ENCODE measurements at places on chromosomes 12 and 14. TPM values are rescaled to one million over a fixed set of nuclear protein-coding genes. Genes with fewer than 3 reads are reported as not detected.

Gene MIP
- total RNA-seq, result not detected

Gene KLRC2
- total RNA-seq, result 3.7 TPM

Gene MUCL1
- not detected for total RNA-seq

Gene HHIPL1
- total RNA-seq, result 4.3 TPM

Gene GPR137C
- 41.9 TPM for total RNA-seq

Gene PLEKHH1
- 13.2 TPM for total RNA-seq

Gene MORN3
- 1.6 TPM for total RNA-seq

Gene POLE2
- total RNA-seq, result 18.8 TPM

Gene KIF26A
- total RNA-seq, result 4.5 TPM

DNA sequence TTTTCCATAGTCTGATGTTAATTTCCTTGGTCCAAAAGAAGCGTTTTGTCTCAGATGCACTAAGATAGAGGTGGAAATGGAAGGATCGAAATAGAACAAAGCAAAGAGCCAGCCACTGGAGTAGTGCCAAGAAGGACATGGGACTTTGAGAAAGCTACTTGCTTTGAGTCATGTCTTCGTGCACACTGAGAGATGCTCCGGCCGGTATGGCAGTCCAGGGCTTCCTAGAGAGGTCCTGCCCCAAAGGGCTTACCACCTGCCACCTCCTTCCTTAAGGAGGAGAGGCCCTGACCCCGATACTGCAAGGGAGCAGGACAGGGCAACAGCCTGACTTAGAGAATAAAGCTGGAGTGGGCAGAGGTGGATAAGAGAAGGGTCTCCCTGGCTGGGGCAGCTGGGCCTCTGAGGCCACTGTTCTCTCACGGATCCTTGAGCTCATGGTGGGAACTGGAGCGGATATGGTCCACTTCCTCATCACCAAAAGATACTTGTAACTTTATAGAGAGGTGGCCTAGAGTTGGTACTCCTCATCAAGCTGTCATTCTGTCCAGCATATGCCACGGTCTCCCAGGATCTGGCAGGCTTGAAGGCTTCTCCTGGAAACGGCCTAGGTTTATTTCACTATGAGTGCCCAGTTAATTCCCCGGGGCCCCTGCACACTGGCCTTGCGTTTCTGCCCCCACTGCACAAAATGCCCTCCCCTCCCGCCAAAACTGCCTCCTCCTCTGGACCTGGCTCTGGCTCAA is 57.4 kb downstream of the FOXN3 start:
- no peak for DNase-seq

DNA sequence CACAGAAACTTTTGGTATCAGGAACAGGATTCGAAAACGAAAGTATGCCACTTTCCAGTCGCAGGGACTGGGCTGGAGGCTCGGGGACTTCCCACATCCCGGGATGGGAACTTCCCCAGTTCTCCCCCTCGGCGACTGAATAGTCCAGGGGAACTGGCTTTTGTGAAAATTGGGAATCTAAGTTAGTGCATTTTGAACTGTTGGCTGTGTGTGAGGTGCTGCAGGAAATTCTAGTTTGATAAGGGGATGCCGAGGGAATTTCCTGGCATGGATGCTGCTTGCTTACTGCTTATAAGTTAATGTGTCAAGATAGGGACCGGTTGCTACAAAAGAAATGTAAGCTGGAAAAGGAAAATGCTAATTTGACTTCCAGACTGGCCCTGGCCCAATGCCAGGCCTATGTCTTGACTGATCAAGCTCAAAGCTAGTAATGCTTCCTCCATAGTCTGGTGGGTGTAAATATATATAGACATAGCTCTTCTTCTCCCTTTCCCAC is 73.4 kb upstream of the EIF5 start:
- no peak for DNase-seq

- DNase-seq, result no peak
Measured at GRCh38 chr12:15355766-15356165, 33.5 kb downstream of the PTPRO start.

GRCh38 chr14:104800015-104800770 is 708 bp upstream of the ZBTB42 start:
- DNase-seq, result peak; percentile 38

DNA sequence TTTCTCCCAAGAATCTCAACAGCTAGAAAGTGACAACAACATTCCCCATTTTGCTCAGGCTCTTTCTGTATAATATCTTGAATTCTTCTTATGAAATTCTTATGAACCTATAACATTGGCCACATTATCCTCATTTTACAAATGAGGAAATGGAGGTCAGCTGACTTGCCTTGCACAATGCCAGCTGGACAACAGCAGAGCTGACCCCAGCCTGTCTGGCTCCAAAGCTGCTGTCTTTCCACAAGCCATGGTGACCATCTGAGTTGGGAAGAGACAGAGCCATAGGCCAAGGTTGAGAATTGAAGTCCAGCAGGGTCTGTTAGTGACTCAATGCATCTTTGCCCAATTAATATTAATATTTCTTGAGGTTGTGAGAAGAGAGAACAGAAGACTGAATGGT is 87.3 kb downstream of the KSR2 start:
- DNase-seq, result no peak

DNA sequence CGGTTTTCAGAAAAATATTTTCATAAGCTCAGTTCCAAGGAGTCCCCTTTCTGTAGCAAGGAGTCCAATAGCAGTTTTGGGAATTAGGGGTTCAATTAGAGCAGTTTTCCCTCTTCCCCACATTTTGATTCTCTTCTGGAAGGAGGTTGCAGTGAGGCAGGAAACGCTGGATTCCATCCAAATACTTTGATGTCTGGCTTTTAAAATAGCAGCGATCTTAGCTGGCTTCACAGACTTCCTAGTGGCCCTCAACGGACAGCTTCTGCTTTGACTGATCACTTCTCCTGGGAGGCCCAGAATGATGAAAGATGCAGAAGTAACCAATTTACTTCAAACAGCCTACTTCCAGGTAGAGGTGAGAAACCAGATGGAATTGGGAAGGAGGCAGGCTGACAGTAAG is 63.1 kb downstream of the C12orf75 start:
- DNase-seq, result no peak

GRCh38 chr12:20946732-20947131 is 136.2 kb downstream of the SLCO1B3 start:
- no peak for DNase-seq

GRCh38 chr14:31945701-31946100 is 131.4 kb upstream of the ARHGAP5 start:
- DNase-seq, result no peak

DNA sequence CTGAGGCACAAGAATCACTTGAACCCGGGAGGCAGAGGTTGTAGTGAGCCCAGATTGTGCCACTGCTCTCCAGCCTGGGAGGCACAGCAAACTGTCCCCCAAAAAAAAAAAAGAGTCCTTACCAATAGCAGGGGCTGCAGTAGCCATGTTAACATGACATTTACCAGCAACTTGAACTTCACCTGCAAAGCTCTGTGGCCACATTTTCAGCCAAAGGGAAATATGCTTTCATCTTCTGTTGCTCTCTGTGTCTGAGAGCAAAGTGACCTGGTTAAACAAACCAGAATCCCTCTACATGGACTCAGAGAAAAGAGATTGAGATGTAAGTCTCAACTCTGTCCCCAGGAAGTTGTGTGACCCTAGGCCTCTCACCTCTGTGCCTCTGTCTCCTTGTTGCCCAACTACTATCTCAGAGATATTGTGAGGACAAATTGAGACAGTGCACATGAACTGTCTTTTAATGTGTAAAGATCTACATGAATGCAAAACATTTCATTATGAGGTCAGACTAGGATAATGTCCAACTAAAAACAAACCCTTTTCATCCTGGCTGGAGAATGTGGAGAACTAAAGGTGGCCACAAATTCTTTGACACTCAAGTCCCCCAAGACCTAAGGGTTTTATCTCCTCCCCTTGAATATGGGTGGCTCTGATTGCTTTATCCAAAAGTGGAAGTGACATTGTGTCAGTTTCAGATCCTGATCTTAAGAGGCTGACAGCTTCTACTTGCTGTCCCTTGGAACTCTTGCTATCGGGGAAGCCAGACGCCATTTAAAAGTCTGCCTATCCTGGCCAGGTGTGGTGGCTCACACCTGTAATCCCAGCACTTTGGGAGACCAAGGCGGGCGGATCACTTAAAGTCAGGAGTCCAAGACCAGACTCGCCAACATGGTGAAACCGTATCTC is 24.7 kb upstream of the P2RX4 start:
- no peak for DNase-seq

DNA sequence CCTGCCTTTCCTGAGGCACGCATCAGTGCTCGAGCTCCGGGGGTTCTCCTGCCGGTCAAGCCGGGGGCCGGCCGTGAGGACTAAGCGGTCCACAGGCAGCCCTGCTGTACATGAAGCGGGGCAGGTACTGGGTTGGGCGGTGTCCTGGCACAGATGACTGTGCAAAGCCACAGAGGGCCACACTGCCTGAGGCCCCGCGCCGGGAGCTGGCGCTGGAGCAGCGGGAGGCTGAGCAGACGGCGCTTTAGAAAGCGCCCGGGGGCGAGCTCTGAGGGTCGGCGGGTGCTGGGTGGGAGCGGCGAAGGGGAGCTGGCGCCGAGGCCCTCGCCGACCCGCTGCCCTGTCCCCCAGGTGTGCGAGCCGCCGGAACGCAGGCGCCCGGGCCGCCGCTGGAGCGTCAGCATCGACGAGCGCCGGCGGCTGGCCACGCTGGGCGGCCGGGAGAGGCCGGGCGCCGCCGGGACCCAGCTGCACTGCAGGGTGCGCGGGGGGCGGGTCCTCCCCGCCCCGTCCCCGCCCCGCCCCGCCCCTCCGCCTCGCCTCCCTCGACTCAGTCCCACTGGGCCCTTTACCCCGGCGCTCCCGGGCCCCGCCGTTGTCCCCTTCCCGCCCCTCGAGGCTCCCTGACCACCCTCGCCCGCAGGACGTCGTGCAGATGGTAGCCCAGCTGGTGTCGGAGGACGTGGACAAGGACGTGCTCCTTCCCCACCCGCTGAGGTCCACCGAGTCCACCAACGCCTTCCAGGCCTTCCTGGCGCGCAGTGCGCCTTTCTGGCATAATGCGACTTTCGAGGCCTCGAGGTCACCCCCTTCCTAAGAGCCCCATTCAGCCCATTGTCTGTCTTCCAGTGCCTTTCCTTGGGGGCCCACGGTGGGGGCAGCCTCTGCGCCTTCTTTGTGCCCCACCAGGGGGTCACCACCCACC is 8.3 kb upstream of the MTA1 start:
- no peak for DNase-seq

DNA sequence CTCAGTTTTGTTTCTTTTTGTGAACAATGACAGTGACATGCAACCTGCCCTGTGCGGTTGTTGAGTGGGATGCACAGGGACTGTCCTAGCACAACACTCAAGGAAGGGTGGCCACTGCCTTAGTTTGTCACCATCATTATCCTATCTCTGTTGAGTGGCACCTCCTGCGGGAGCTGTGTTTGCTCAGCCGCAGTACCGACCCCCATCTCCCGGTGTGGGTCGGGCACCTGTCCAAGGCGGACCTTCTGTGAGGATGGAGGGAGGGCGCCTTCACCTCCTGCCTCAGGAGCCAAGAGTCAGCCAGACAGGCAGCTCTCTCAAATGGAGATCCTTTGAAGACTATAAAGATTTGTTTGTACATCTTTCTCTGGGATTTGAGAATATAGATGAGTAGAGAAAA is 142.1 kb downstream of the TSPAN9 start:
- DNase-seq, result peak; percentile 57

- DNase-seq, result no peak
Measured at GRCh38 chr12:123910057-123910456, 62.6 kb downstream of the CCDC92 start.

GRCh38 chr12:107461222-107461975 is 224.2 kb upstream of the PWP1 start:
- DNase-seq, result no peak

GRCh38 chr14:78232231-78233000 is 62.2 kb downstream of the NRXN3 start:
- DNase-seq, result no peak

- no peak for DNase-seq
Measured at GRCh38 chr12:26845984-26846383, 13.0 kb upstream of the ITPR2 start.

- DNase-seq, result no peak
Measured at GRCh38 chr14:22542360-22542759, 46.7 kb downstream of the DAD1 start.

GRCh38 chr14:26527095-26527494 is 70.7 kb downstream of the NOVA1 start:
- no peak for DNase-seq

DNA sequence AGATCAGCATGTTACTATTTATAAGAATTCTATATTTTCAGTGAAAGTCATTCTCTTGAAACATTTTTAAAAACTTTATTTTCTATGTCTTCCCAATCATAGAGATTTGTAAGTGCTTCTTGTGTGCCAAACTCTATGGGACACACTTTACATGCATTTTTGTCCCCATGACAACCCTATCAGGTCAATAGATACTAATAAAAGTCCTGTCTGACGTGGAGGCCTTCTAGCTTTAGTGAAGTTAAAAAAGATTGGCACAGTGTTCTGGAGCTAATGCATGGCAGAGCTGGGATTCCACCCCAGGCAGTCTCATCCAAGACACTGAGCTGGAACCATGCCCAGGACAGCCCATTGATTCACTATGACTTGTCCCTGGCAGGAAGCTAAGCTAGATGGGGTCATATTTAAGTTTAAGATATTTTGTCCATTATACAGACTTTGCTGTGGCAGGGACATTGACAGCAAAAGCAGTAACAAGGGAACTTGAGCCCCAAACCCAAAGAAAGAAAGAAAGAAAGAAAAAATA is 28.1 kb downstream of the TTC6 start:
- no peak for DNase-seq

- peak; percentile 80 for DNase-seq
Measured at GRCh38 chr14:90815822-90816662, at the start of gene TTC7B. Gene TTC7B, minus strand, starts transcription at chr14:90816430. Its CDS starts 135 bp downstream, at chr14:90816295.

DNA sequence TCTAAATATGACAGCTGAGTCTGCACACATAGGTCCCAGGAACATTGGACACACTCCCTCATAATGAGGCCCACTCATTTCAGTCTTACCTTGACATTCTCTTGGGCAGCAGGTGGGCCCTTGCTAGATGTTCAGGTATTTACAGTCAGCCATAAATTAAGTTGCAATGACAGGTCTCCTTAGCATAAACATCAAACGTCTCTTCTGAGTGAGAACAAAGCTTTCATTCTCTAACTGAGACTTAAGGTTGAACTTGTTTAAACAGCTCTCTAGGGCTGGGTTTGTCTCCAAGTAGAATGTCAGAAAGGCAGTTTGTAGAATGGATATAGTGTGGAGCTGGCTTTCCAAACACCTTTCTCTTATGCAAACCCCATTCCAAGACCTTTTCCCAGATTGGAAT is 10.3 kb downstream of the ACVR1B start:
- no peak for DNase-seq

DNA sequence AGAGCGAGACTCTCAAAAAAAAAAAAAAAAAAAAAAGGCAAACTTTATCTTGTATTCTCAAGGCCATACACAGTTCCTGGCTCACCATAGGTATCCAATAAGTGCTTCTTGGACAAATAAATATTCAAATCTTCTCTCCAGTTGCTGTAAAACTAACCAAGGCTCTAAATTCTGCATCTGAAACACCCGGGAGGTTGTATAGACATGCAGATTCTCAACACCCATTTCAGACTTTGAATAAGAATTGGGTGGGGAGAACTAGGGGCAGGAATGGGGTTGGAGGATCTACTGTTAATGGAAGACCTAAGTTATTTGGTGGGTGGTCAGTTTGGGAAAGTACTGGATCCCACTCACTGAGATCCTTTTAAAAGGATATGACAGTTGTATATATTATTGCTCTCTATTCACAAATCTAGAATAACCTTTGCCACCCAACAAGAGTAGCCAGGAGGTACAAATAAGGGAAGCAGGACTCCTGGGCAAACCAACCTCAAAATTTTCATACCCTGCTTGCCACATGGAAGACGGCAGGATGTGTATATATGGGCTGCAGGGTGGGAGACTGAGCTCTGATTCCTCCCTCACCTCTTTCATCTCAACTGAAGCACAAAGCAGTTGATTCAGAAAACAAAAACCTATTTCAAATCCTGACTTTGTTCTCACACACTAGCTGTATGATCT is 879 bp downstream of the GDF3 start:
- no peak for DNase-seq
